ENCODE measurements at places on chromosomes 16 and 17. TPM values are rescaled to one million over a fixed set of nuclear protein-coding genes. Genes with fewer than 3 reads are reported as not detected.

DNA sequence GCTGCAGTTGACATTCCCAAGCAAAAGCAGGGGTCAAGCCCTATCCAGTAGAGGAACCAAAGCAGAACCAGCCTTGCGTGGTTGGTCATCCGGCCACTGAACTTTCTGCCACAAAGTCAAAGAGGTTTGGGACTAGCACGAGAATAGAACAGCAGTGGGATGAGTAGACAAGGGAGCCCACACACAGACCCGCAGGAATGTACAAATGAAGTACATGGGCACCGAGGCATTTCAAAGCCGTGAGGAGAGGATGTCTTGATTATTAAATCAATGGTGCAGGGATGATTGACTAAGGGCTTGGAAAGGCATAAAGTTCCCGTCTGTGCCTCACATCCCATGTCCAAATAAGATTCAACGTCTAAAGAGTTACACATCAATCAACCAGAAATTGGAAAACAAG, 81.8 kb upstream of the TBC1D3K start:
- DNase-seq = no peak

- no peak for DNase-seq
Measured at GRCh38 chr17:61447358-61447757, 4.9 kb upstream of the TBX4 start.

The KRTAP1-5 gene
- total RNA-seq = not detected

DNA sequence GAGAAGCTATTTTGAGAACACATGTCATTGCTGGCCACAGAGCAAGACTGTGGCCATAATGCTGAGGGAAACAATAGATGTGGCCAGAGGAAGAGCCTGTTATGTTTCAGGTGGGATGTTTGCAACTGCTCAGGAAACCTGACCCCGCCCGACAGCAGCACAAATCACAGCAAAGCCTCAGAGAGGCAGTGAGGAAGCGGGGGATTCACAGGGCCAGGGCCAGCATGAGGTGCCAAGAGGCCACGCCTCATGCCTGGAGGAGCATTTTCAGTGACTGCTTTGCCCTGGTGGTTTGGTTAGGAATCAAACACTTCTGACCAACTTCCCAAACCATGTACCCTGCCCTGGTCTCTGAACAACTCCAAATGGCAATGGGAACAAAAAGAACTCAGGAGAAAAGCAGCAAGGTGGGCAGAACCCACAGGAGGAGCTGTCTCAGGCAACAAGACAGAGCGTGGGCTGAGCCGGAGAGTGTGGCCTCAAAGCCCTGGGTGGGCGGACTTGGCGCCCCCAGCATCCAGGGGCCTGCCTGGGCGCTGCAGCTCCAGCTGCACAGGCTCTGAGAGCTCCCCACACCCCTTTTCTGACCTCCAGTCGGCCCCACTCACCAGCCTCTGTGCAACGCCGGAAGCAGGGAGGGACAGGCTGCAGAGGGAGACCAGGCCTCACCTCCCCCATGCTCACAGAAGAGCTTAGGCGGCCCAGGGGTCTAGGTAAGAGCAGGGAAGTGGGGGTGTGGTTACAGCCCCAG, 20.6 kb downstream of the HIC1 start:
- no peak for DNase-seq

DNA sequence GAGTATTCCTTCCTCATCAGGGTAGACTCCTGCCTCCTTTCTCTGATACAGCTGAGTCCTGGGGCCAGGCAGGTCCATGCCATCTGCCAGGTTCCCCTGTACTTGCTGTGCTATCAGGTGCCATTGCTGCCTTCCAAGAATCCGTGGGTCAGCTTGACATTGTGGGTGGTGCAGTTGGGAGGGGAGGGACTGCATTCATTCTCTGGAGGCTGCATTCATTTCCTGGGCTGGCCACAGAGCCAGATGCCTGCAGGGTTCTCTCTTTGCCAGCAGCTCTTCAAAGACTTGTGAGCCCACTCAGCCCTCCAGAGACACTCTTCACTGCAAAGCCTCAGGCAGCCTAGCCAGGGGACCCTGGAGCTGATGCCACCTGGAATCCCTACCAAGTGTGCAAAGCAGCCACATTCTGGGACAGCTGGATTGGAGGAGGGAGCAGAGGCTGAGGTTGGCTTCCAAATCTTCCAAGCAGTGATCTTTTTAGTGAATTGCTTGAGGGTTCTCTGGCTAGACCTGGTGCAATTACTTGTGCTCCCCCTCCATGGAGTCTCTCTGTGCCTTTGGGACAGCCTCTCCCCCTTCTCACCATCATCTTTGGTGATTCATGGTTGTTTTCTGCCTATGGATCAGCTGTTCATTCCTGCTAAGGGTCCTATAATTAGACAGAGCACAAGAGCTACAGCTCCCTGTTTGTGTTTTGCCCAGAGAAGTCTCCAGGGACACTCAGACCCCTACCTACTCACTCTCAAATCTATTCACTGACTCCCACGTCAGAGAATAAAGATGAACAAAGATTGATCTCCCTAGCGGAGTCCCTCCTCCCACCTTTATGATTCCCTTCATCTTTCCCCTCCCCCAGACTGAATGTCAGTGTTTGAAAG, 20.9 kb downstream of the ANKFN1 start:
- DNase-seq = no peak

- peak; percentile 62 for DNase-seq
Measured at GRCh38 chr17:17043461-17044271, 1.4 kb downstream of the MPRIP start.

- peak; percentile 3 for DNase-seq
Measured at GRCh38 chr16:46745617-46746016, 2.5 kb downstream of the MYLK3 start.

GRCh38 chr17:37142294-37142896, 193.6 kb downstream of the AATF start:
- DNase-seq = no peak

DNA sequence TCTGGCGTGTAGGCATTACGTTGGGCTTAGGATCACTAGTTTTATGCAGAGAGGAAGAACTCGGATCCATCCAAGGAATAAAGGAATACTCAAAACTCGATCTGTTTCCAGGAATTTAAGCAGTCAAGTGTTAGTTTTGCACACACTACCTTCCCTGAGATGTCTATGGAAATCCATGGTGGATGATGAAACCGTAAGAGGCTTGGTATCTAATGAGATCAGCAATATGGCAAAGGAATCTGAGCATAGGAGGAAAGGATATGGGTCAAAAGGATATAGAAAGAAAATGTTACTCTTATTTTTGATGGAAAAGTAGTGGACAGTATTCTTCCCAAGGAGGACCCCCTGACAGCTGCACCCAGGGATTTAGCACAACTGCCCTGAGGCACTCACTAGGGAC, 59.6 kb downstream of the SMG6 start:
- DNase-seq = no peak

- no peak for DNase-seq
Measured at GRCh38 chr16:3836641-3837040, 43.9 kb downstream of the CREBBP start.

GRCh38 chr16:61210076-61210475, 826.2 kb downstream of the CDH8 start:
- DNase-seq = no peak

GRCh38 chr17:56206351-56206750, 53.1 kb downstream of the ANKFN1 start:
- DNase-seq = no peak

The ALOX12 gene
- 0.17 TPM for total RNA-seq

The TNFSF12 gene
- total RNA-seq = 75.7 TPM

The SLC16A13 gene
- total RNA-seq = 10.1 TPM

DNA sequence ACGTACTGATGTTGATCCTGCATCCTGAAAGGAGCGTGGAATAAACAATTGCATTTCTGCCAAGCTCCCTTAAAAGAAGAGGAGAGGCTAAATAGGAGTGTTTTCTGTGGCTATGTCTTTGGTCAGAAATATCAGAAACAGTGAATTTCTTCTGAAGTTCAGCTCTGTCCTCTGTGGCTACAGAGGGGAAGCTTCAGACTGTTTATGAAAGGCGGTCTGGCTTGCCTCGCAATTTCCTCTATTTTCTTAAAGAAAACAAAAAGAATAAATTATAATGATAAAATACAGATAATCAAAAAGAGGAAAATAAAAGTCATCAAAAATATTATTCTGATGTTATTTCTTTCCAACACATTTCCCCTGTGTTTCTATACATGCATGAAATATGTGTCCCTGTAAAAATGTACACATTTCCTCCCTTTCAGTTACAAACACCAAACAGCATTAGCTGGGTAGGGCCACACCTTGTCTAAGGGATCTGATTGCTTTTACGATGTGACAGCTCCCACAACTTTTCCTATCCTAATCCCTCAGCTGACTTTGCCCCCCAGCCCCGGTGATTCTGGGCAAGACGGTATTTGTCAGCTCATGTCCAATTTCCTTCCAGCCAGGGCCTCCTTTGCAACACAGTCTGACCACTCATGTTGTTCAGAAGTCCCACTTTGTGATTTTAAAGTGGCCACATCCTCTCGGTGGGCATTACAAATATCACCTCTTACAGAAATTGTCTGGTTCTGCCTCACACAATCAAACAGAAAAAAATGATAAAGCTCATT, 439.0 kb downstream of the HS3ST3B1 start:
- no peak for DNase-seq

DNA sequence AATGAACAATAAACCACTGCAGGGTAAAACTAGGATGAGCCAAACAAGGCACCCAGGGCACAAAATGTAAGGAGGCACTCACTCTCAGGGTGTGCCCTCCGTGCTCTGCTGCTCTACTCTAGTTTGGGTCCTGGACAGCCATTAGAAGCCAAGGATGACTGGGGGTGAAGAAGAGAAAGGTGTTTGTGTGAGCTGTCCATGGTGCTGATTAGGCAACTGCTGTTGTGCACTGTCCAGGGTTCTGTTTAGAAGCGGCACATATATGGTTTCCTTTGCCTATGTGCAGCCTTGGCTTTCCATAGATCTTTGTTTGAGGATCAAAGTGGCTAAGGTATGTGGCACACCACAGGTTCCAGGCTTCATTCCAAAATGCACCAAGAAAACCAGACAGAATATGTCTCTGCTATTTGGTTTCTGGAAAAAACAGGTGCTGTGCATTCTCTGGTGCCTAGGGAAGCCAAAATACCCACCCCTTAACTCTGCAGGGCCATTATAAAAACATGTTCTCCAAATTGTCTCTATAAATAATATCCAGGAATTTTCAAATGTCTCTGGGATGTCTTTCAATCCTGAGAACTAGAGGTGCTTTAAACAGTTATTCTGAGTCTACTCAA, 123.5 kb downstream of the CBLN1 start:
- no peak for DNase-seq

The PSME3IP1 gene
- total RNA-seq = 77.8 TPM

DNA sequence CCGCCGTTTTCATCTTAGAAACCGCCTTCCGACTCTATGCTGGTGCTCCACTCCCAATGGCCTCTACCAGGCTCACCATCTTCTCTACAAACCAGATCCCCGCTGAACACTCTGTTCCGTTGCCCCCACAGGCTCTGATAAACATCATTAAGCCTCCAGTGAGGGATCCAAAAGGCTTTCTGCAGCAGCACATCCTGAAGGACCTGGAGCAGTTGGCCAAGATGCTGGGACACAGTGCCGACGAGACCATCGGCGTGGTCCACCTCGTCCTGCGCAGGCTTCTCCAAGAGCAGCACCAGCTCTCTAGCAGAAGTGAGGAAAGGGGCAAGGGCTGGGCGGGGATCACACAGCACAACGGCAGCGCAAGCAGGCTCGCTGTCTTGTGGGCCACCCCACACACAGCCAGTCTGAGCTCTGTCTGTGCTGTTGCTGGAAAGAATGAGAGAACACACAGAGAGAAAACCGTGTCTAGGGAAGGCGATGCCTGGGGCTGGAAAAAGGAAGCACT, 33.5 kb upstream of the ENDOV start:
- DNase-seq = no peak

The EIF4A3 gene
- 56.0 TPM for total RNA-seq

DNA sequence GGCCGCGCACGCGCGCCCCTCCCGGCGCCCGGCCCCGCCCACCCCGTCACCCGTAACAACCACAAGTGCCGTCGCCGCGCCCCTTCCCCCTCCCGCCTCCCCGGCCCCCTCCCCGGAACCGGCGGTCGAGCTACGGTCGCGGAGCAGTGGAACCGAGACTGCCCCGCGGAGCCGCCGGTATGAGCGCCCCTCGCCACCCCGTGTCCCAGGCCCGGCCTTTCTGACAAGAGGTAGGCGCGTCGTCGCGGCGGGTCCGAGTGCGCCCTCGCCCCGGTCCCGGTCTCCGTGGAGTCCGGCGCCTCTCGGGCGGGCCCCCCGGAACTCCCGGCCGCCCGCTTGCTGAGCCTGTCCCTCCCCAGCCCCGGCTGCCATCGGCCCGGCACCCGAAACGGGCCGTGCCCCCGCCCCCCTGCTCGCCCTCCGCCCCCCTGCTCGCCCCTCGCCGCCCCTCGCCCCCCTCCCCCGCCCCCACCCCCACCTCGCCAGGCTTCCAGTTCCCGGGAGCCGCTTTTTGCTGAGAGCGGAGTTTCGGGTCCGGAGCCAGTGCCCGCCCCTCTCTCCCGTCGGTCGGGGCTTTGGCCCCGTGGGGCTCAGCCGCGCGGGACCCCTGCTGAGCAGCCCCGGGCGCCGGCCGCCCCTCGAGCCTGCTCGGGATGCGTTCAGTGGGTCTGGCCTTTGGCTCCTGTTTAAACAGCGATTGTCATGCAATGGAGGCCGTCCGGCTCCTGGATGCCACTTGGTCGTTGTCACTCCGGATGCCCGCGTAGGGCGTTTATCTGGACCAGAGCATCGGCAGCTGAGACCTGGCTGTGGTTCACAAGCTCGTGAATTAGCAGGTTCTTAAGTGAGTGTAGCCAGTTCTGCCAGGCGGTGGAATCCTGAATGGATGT, at the start of gene SEC14L1:
TSS of gene SEC14L1 (plus strand) at position 92 of the 890 bp plus-strand sequence. CDS start 2,628 bp downstream, outside the sequence.
- peak; percentile 72 for DNase-seq

The GCGR gene
- total RNA-seq = not detected

DNA sequence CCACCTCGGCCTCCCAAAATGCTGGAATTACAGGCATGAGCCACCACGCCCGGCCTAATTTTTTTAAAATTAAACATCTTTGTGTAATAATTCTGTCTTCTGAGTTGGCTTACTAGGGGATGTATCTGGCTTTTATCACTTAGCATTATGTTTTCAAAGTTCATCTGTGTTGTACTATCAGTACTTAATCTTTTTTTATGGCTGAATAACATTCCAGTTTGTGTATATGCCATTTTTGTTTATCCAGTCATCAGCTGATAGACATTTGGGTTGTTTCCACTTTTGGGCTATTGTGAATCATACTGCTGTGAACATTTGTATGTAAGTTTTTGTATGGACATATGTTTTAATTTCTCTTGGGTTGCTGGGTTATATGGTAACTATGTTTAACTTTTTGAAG, 69.0 kb downstream of the CHD9 start:
- DNase-seq = no peak

GRCh38 chr17:75571197-75571884, 16.3 kb upstream of the MYO15B start:
- peak; percentile 67 for DNase-seq

The CIAO2B gene
- total RNA-seq = 69.4 TPM

DNA sequence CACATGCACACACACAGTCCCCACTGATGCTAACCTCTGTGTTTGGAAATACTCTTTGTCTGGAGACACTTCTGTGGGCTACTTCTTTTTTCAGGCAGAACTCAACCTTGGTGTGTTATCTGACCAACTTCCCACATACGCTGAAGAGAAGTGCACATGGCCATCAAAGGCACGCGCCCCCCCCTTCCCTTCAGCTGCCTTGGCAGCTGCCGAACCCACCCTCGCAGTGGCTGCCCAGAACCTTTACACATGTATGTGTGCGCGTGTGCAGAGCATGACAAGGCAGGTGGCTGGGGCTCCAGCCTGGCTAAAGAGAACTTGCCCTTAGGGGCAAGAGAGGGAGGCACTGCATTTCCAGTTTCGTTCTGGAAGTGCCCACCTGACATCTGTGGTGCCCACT, 3.9 kb downstream of the RAPGEFL1 start:
- DNase-seq = no peak

GRCh38 chr17:69581061-69581961, 166.8 kb downstream of the MAP2K6 start:
- no peak for DNase-seq

The BPTF gene
- total RNA-seq = 91.8 TPM

The KRT24 gene
- not detected for total RNA-seq

Measured in upper lobe of right lung (tissue), 1 donor.